ENCODE measurements at places on chromosomes 2 and 18.

DNA sequence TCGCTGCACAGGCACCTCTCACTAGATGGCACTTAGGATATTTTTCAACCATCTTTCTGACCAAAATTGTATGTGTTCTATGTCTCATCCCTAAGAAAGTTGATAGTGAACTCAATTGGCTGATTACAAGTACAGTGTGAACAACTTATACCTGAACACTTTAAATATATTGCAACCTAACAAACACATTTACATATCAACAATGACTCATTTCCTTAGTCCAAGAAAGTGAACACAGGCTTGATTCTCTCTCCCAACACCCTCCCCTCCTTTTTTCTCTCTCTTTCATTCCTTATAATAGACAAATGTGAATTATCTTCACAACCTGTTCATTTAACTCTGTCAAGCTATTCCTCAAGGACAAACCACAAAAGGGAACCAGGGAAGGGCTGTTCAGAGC lies 192.0 kb downstream of the SLC8A1 start:
- DNase-seq: no peak

DNA sequence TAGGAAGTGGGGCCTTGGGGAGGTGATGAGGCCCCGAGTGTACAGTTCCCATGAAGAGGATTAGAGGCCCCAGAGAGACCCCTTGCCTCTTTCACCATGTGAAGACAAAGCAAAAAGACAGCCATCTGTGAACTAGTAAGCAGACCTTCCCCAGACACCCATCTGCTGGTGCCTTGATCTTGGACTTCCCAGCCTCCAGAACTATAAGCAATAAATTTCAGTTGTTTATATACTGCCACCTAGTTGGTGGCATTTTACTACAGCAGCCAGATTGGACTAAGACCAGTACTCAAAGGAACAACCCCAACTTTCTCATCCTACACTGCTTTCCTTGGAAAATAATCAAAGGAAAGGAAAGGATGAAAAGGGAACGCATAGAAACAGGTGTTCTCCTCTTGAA lies 27.9 kb upstream of the CREG2 start:
- DNase-seq: no peak

DNA sequence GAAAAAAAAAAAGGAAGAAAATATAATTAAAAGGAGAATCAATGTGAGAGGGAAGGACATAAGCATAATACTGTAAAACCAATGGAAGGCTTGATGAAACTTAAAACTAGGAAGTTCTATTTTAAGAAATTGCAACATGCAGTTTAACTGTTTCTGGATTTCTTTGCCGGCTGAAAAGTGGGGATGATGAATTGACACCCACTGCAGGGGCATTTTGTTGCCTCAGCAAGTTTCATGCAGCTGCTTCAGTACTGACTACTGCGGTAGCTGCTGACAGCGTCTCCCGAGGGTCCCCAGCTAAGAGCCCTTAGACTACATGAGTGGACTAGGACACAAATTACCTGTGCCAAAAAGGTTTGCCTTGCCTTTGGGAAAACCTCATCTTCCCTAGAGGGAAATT lies 69.2 kb downstream of the B3GNT2 start:
- DNase-seq: no peak

DNA sequence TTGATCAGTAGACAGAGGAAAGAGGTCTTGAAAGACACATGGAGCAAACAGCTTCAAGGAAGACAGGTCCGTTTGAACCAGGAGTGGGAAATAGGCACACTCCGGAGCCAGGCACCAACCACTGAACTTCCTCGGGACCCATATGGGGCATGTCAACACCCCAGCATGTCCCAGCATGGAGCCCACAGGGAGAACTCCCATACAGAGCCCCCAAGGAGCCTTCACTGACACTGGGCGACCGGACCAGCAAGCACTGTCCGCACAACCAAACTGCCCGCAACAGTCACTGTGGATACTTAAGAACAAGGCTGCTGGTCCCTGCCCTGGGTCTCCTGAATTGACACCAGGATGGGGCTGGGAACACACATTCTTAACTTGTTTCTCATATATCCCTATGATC lies 286.2 kb upstream of the SALL3 start:
- no peak for DNase-seq

GRCh38 chr2:84495539-84496146 lies 20.7 kb upstream of the DNAH6 start:
- peak; percentile 83 for DNase-seq

- DNase-seq: peak; percentile 69
Observed at GRCh38 chr18:23336101-23336500, 117.0 kb upstream of the RIOK3 start.

GRCh38 chr2:218811382-218811781 lies 20.2 kb downstream of the PRKAG3 start:
- DNase-seq: no peak

DNA sequence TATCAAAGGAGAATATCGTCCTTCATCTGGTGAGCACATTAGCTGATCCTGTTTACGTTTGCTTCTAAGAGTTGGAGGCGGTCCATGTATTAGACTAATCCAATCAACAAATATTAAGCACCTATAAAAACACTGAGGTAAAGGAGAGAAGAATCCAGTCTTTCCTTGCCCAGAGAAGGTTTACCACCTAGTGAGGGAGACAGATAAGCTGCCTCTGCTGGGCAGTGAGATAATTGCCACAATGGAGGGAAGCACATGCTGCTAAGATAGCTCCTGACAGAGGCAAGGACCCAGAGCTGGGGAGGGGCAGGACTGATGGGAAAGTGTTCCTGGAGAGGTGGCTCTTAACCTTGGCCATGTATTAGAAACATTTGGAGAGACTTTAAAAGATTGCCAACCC lies 36.7 kb upstream of the ST8SIA5 start:
- DNase-seq: no peak

- no peak for DNase-seq
Observed at GRCh38 chr2:132503701-132504100, 87.1 kb downstream of the GPR39 start.

GRCh38 chr2:2238726-2239269 lies 92.3 kb downstream of the MYT1L start:
- no peak for DNase-seq

DNA sequence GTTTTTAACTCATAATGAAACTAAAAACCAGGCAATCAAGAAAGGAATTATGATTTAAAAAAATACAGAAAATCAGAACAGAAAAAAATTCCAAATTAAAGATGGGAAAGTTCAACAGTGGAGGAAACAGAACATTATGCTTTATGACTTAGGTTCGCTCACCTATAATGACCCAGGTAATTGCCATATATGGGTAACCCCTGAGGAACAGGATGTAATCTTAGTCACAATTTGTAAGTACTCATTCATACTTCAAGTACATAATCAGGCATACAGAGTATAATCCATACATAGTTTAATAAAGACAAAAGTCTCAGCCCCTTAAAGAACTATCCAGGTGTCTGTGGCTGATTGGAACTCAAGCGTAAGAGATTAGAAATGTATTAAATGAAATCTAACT lies 159.6 kb downstream of the AFF3 start:
- DNase-seq: no peak

GRCh38 chr2:23718931-23719700 lies 207.8 kb downstream of the ATAD2B start:
- no peak for DNase-seq

GRCh38 chr18:63591725-63592124 lies 4.6 kb downstream of the SERPINB13 start:
- DNase-seq: no peak

DNA sequence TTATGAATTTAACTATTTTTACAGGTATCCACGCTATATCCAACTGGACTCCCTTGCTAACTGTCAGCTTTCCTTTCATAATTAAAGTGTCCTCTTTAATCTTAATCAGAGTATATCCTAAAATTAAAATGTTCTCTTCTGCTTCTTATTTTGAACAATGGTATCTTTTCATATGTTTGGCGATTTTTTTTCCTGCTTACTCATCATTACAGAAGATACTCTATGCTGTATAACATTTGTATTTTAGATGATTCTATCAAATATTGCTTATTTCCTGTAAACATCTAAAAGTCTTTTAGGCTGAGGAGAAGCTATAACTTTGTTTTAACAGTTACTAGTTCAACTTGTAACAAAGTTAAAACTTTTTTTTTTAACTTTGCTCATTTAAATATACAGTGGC lies 17.4 kb downstream of the SCN2A start:
- DNase-seq: no peak

DNA sequence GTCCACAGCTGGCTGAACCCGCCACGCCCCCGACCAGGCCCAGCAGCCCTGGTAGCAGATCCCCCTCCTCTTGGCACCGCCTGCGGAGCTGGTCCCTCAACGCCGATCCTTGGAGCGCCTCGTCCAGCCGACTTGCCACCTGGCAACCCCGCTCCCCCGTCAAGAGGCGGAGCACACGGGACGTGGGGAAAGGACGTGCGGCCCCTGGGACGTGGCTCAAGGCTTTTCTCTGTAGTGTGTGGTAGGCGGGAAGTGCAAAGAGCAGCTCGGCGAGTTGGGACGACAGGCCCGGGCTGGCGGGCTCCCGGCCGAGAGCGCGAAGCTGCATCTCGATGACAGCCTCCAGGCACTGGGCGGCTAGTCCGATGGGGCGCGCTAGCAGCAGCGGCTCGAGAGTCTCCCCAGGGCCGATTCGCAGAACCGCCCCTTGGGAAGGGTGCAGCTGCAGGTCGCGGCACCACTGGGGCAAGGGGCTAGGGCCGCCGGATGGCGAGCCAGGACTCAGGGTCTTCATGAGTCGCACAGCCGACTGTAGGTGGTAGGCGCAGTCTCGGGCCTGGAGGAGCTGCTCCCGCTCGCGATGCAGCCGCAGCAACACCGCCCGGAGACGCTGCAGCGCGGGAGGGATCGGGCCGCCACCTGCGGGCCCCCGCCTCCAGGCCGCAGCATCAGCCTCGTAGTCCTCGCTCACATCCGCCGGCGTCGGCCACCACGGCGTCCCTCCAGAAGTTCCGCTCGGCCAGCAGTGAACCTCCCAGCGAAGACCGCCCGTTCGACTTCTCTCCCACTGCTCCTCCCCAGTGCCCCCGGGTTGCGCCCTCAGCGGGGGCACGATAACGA lies 617 bp downstream of the CCDC142 start:
- DNase-seq: peak; percentile 19

GRCh38 chr2:202376460-202377206 lies 506 bp downstream of the BMPR2 start:
- DNase-seq: peak; percentile 48

GRCh38 chr2:64606479-64607363 lies 47.0 kb downstream of the SERTAD2 start:
- DNase-seq: peak; percentile 80

GRCh38 chr18:55787536-55788073 lies 199.6 kb upstream of the TCF4 start:
- no peak for DNase-seq

- DNase-seq: no peak
Observed at GRCh38 chr2:221120643-221121042, 451.5 kb downstream of the EPHA4 start.

DNA sequence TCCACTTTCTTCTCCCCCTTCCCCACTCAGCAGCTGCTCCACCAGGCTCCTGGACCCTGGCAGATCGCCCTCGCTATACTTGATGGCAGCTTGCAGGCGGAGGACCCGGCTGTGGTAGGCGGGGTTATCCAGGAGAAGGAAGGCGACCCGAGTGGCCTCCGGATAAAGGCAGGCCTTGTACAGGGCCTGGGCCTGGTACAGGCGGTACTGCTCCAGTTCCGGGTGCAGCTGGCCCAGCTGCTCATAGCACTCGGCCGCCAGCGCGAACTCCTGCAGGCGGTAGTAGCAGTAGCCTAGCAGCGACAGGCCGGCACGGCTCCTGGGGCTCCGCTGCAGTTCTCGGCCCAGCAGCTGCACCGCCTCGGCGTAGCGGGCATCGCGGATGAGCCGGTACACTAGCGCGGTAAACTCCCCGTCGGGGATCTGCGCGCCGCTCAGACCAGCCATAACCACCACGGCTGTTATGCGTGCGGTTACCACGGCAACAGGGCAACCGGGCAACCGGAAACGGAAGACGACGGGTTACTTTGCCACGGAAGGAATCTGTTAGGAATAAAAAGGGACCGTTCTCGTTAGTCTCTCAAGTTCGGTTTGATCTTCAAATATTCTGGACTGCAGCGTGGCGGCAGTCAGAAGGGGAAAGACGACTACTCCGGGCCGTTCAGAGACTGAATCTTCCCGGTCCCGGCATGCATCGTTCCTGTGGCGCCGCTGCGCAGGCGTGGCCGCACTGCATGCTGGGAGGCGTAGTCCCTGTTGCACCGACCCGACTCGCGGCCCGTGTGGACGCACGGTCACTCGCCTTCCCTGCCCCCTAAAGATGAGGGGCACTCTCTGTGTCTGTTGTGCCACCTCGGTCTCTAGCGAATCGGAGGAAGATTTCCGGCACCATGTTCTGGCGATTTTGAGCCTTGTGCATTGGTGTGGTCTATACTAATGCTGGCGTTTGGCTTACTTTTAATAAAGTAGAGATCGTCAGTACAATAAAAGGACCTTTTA lies 226.0 kb downstream of the AGPS start:
- peak; percentile 91 for DNase-seq

DNA sequence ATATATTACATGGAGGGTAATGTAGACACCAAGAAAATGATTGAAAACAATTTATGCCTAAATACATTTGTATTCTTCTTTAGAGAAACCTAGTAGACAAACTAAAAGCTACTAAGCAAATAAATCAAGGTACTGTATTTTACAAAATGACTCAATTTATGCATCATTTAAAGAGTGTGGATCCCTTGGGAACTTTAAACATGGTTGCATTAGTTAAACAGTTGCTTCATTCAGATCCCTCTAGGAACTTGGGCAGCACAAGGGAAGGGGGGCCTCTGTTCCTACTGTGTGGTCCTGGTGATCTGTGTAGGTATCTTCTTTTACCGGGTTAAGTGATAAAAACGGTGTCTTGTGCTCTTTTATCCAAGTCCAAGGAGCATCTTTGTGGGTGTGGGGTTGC lies 31.5 kb upstream of the ATP8B1 start:
- peak; percentile 33 for DNase-seq

GRCh38 chr18:25834061-25834460 lies 256.4 kb downstream of the SS18 start:
- DNase-seq: no peak

GRCh38 chr2:133718688-133719201 lies 150.5 kb upstream of the NCKAP5 start:
- peak; percentile 86 for DNase-seq

- DNase-seq: no peak
Observed at GRCh38 chr2:85209887-85210286, 76.7 kb downstream of the TCF7L1 start.

DNA sequence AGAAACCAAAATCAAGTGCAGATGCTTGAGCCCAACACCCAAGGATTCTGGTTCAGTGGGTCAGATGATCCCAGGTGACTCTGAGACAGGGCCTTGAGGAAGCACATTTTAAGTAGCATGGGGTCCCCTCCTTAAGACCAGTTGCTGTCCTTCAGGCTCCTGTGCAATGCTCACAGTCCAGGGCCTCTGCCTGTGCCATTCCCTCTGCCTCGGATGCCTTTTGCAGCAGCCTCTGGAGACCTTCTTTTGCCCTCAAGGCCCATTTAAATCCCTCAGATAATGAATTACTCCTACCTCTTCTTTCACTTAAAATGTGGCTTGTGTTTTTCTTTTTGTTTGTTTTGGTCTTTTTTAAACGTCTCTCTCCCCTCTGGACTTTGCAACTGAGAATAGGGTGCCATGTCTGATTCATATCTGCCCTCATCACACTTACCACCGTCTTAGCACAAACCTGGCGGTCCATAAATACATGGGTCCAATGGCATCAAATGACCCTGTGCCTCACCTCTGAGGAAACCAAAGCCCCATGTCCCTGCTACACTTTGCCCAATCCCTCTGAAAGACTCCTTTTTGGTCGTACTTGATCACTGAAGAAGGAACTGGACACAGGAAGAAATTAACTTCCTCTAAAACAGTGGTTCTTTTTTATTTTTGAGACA lies 14.2 kb downstream of the ACTG2 start:
- no peak for DNase-seq

- DNase-seq: no peak
Observed at GRCh38 chr18:42548493-42548892, 567.0 kb downstream of the RIT2 start.

Data from cardiac fibroblast (primary cell).